ENCODE measurements at places on chromosomes 7 and 10.

GRCh38 chr10:91610444-91610843, 22.4 kb downstream of the PPP1R3C start:
- DNase-seq, result no peak

DNA sequence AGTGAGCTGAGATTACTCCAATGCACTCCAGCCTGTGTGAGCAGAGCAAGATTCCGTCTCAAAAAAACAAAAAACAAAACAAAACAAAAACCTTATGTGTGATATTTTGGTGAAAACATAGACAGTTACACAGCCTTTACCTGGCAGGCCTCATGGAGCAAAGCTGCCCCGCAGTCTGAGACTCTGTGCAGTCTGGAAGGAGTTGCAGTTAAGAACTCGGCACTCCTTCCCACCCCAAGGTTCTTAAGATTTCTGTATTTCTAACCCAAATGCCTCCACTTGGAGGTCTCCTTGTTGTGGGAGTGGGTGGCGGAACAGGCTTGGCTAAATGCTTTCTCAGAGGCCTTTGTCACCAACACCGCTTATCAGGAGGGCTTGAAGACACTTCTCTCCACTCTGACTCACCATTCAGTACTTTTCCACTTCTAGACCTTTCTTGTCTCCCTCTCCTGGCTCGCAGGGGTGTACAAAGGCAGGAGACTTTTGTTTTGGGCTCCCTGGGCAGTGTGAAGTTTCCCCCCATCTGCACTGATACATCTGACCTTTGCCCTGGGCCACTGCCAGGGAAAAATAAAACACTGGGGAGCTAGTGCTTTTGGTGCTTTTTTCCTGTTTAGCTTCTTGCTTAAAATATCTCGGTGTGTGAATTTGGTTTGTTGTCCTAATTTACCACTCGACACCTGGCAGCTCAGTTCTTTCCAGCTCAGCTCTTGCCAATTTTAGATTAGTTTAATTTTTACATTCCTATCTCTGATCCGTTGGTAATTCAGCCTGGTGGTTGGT, 51.3 kb upstream of the MAGI2 start:
- no peak for DNase-seq

DNA sequence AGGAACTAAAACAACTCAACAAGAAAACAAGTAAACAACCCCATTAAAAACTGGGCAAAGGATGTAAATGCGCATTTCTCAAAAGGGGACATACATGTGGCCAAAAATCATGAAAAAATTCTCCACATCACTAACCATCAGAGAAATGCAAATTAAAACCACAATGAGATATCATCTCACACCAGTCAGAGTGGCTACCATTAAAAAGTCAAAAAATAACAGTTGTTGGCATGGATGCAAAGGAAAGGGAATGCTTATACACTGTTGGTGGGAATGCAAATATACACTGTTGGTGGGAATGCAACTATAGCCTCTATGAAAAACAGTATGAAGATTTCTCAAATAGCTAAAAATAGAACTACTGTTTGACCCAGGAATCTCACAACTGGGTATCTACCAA, 60.0 kb upstream of the LANCL2 start:
- no peak for DNase-seq

DNA sequence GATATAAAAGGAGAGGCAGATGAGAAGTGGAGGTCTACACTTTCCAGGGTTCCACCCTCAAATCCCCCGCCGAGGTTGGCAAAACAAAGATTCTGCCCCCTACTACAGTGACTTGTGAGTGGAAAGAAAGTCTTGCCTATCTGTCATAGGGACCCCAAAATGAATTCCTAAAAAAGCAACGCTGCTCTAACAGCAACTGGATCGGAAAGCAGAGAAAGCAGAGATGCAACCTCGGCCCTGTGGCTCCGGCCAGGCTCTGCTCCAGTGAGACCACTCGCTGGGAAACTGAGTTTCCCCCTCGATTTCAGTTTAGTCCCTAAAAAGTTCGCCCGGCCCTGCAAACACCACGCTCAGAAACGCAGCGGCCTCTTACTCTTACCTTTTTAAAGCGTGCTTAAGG, 297.9 kb upstream of the NFE2L3 start:
- no peak for DNase-seq

DNA sequence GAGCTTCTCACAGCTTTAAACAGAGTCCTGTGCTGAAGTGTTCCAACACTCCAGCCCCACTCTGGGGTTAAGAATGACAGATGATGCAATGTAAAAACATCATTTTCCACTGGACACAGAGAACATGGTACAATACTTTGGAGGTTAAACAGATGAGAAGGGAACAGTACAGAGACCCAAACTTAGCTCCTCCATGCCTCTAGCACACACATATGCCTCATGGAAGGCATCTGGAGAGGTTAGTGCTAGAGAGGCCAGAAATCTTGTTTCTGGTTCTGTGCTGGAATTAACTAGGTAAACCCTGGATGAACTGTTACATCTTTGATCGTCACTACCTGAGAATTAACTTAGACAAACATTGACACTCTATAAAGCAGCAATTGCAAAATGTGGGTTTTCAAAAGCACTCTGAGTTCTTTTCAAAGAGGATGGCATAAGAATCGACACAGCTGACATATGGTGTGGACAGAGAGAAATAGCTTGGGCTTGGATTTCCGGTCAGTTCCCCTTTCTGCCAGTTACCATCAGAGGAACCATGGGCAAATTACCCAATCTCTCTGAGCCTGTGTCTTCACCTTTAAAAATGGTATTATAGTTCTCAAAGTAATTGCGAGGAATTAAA, 81.9 kb downstream of the KCNMA1 start:
- no peak for DNase-seq

DNA sequence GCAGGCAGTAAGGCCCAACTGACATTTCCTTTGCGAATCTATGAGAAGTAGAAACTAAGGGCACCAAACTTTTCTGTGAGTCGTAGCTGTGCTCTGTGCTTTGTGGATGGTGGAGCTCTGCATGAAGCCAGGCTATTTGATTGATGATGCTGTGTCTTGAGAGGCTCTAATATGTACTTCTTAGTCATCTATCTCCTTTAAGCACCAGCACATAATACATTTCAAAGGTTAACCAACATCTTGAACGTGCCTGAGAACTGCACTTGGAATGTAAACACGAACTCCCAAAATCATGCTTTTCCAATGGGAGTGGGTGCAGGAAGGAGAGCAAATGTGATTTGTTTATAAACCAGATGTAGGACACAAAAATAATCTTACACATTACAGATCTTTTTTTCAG, 411.6 kb downstream of the PARD3 start:
- no peak for DNase-seq

DNA sequence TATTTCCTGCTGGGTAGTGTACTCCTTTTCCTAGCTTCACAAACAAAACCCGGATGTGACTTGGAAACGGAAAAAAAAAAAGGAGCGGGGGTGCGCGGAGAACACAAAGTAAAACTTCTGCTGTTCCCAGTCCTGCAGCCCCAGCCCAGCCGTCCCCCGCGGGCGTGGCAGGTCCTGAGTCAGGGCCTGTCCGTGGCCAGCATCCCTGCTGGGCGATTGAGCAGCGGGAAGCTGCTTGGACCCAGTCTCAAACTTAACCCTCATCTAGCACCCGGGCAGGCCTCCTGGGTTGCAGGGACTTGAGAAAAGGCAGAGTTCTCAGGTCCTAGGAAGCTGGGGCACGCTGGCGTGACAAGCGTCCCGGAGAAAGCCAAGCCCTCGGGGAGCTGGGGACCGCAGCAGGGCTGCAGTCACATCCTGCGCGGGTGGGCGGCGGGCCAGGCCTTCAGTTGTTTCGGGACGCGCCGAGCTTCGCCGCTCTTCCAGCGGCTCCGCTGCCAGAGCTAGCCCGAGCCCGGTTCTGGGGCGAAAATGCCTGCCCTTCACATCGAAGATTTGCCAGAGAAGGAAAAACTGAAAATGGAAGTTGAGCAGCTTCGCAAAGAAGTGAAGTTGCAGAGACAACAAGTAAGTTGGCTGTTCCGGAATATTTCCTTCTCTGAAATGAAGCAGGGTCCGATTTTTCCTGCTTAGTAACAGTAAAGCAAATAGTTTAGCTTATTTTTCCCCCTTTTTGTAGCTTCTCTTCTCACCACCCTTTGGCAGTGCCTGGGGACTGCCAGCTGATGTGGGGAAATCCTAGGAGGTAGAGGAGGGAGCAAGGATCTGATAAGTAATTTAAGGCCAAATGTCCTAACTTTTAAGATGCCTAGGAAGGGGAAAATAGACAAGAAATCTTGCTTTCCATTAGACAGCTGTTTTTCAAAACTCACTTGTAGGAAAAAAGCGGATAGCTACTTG, at the start of gene GNG11:
Gene GNG11 (plus strand): TSS at position 129 of the 960 bp plus-strand sequence. CDS start 403 bp downstream, at position 532.
- peak; percentile 18 for DNase-seq

DNA sequence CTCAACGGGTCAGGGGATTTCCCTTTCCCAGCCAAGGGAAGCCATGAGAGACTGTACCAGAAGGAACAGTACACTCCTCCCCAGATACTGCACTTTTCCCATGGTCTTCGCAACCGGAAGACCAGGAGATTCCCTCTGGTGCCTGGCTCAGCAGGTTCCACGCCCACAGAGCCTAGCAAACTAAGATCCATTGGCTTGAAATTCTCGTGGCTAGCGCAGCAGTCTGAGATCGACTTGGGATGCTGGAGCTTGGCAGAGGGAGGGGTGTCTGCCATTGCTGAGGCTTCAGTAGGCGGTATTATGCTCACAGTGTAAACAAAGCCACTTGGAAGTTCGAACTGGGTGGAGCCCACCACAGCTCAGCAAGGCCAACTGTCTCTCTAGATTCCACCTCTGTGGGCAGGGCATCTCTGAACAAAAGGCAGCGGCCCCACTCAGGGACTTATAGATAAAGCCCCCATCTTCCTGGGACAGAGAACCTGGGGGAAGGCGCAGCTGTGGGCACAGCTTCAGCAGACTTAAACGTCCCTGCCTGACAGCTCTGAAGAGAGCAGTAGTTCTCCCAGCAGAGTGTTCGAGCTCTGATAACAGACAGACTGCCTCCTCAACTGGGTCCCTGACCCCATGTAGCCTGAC, 29.6 kb downstream of the SLC16A12 start:
- DNase-seq, result no peak

DNA sequence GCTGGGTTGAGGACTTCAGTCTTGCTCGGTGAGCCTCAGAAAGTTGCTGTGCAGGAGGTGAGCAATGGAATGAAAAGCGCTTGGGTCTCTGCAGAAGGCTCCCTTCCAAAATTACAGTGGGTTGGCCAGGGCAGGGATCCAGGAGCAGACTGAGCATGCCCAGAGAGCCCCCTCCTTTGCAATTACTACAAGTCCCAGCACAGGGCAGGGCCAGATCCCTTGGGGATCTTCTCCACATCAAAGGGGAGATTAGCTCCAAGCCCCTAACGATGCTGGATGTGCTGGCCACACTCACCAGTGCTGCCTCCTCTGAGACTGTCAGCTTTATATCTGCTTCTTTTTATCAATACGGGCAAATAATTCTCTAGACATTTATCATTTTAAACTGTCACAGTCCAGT, 337.5 kb downstream of the RPS24 start:
- no peak for DNase-seq

- no peak for DNase-seq
These were observed 79.5 kb downstream of the AOAH start for GRCh38 chr7:36644625-36645422.

GRCh38 chr7:55096323-55096722, 77.5 kb downstream of the EGFR start:
- DNase-seq, result no peak

DNA sequence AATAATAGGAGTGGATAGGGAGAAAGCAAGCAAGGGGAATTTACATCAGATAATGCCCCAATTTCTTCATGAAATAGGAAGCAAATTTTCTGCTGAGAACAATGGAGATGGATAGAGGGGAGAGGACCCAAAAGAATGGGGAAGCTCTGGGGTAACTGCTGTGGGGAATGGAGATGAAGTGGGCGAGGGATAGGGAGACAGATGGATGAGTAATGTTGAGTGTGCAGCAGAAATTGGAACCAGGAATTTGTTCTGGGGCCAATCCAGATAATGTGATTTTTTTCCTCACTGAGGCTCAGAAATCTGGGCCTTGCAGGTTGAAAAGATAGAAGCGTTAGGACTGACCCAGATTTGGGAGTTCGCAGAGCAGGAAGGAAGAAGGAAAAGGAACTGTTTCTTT, 24.5 kb upstream of the MRC1 start:
- DNase-seq, result no peak

DNA sequence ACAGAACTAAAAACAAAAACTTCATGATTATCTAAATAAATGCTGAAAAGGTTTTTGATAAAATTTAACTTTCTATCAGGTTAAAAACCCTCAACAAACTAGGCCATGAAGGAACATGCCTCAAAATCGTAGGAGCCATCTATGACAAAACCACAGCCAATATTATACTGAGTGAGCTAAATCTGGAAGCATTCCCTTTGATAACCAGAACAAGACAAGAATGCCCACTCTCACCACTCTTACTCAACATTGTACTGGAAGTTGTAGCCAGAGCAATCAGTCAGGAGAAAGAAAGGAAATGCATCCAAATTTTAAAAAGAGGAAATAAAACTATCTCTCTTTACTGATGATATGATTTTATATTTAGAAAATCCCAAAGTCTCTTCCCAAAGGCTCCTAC, 228.7 kb downstream of the CHRM2 start:
- no peak for DNase-seq

DNA sequence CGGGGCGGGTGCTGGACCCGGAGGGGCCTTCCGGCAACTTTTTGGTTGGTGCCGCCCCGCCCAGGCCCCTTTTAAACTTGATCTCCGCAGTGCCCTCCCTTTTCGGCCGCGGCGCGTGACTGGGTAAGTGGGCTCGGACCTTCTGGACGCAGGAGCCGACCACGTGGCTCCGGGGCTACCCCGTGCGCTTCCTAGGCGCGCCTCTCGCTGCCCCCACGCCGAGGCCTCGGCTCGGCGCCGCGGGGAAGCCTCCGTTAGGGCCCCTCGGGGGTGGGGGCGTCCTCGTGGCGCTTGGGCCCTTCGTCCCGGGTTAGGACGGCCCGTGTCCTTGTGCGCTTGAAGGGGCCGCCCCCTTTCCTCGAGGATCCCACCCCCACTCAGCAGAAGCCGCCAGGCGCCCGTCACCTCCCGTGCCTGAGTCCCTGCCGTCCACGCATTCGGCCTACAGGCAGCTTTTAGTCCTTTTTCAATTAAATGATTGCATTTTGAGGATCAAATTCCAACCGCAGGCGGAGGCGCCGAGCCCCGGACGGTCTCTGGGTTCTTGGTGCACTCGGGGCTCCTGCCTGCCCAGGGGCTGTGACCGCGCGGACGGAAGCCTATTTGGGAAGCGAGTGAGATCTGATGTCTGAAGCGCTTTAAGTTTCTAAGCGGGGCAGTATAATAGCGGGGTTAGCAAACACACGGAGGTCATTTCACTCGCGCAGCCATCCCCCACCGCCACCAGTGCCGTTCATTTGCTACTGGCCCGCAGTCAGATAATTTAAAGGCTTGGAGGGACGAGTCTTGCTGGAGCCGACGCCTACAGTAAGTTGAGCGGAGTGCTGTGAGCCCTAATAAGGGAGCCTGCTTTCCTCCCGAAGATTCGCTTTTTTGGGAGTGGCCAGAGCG, 31.8 kb upstream of the TOMM7 start:
- DNase-seq, result peak; percentile 82

DNA sequence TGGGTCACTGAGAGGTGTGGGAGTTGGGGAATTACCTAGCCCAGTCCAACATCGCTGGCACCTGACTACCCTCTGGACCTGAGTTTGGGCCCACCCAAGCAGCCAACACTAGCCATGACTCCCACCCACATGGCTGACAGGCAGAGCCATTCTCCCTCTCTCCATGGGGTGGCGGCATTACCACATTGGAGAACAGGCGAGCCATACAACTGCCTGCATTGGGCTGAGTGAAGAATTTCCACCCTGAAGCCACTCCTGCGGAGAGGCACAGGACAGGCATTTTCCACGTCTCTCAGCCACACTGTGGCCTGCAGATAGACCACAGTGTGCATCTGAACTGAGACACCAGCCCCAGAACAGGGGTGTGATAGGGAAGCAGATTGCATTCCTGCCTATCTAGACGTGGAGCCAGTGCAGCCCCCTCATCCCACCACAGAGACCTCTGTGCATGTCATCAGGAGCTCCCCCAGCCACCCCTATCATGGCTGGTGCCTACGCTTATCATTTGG, 58.2 kb upstream of the ANTXRL start:
- DNase-seq, result peak; percentile 50

Data from stimulated activated naive B cell treated with anti-CD40 and anti-IgM and Interleukin-4, amounts not matched to agents 10 μg/mL and 1 μg/mL and 100 μg/mL, for 72 hours (primary cell).